A549 treated with Mapracorat at 1 μM for 4 hours (cell line): ENCODE measurements at places on chromosomes 4 and X. TPM values are rescaled to one million over a fixed set of nuclear protein-coding genes. Genes with fewer than 3 reads are reported as not detected.

SLC4A4 gene
- 1.3 to 2.1 TPM (median 1.6 TPM) in 5 replicates for total RNA-seq

PRDM8 gene
- total RNA-seq, result 0.08 to 0.28 TPM (median 0.12 TPM) in 5 replicates

GYG2 gene
- 3.6 to 5.0 TPM (median 4.3 TPM) in 5 replicates for total RNA-seq

COL4A6 gene
- total RNA-seq, result 13.8 to 16.2 TPM (median 15.5 TPM) in 5 replicates

IL3RA gene
- 0.17 to 0.45 TPM (median 0.27 TPM) in 5 replicates for total RNA-seq

MAOB gene
- total RNA-seq, result 0.13 to 0.19 TPM (median 0.16 TPM) in 4 of 5 replicates, not detected in the other

ADRA2C gene
- total RNA-seq, result 6.1 to 12.2 TPM (median 11.8 TPM) in 5 replicates

MYOZ2 gene
- not detected in 5 replicates for total RNA-seq

XAGE1B gene
- 186 to 255 TPM (median 206 TPM) in 5 replicates for total RNA-seq

GAGE12E gene
- total RNA-seq, result not detected in 5 replicates

TCEAL9 gene
- total RNA-seq, result 87.7 to 170 TPM (median 90.7 TPM) in 5 replicates

FAM9C gene
- total RNA-seq, result 0.07 TPM in 1 of 5 replicates, not detected in the others

RIPPLY1 gene
- total RNA-seq, result not detected in 5 replicates

PPP1R2C gene
- not detected in 5 replicates for total RNA-seq

DMD gene
- total RNA-seq, result not detected in 5 replicates

HPGD gene
- total RNA-seq, result 67.5 to 80.4 TPM (median 78.1 TPM) in 5 replicates

HSFX3 gene
- not detected in 5 replicates for total RNA-seq

NLGN4X gene
- total RNA-seq, result 0.04 TPM in 2 of 5 replicates, not detected in the others

HSD17B11 gene
- total RNA-seq, result 43.9 to 57.8 TPM (median 56.5 TPM) in 5 replicates

F8 gene
- total RNA-seq, result 3.9 to 4.5 TPM (median 4.1 TPM) in 5 replicates

TMEM33 gene
- total RNA-seq, result 31.8 to 48.1 TPM (median 45.6 TPM) in 5 replicates

PNMA6A gene
- total RNA-seq, result 3.7 to 5.5 TPM (median 5.0 TPM) in 5 replicates

CT45A5 gene
- total RNA-seq, result not detected in 5 replicates

USP27X gene
- 3.0 to 5.5 TPM (median 4.3 TPM) in 5 replicates for total RNA-seq

UGT2B11 gene
- 0.08 to 0.40 TPM (median 0.09 TPM) in 3 of 5 replicates, not detected in the others for total RNA-seq

ABLIM2 gene
- 4.4 to 9.4 TPM (median 6.4 TPM) in 5 replicates for total RNA-seq

UGT2B7 gene
- 0.14 to 0.46 TPM (median 0.19 TPM) in 5 replicates for total RNA-seq
